Neural crest cell (in vitro differentiated cells): ENCODE measurements at places on chromosomes 16 and 17.

DNA sequence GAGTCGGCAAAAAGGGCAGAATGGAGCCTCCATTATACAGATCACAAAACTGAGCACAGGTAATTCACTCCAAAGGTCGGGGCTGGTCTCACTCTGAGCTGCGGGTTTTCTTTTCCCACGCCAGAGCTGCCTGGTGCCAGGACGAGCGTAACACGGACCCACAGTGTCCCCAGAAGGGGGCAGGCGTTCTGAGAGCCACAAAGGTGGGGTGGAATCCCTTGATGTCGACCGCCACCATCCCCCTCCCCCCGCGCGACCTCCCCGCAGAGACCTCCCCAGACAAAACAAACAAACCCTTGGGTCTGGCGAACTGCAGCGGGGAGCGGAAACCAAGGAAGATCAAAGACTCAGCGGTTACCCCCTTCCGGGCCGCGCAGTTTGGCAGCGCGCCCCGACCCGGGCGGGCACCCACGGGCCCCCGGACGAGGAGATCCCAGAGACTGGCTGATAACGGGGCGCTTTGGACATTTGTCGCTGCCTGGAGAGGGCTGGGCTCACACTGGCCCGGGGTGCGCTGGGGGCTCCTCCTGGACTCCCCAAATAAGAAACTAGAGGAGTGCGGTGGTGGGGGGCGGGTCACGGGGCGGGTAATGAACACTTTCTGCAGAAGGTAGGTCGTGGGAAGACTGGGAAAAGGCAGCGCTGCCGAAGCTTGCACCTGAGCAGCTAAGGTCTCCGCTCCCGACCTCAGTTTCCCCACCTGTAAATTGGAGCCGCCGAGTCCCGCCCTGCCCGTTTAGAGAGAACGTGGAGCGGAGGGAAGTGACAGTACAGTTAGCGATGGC is 664 bp upstream of the NKD1 start:
- DNase-seq = peak; percentile 45

- DNase-seq = no peak
Observed at GRCh38 chr17:78709119-78709681, 72.9 kb downstream of the CYTH1 start.

- DNase-seq = no peak
Observed at GRCh38 chr17:1813088-1813487, 16.6 kb downstream of the SMYD4 start.

DNA sequence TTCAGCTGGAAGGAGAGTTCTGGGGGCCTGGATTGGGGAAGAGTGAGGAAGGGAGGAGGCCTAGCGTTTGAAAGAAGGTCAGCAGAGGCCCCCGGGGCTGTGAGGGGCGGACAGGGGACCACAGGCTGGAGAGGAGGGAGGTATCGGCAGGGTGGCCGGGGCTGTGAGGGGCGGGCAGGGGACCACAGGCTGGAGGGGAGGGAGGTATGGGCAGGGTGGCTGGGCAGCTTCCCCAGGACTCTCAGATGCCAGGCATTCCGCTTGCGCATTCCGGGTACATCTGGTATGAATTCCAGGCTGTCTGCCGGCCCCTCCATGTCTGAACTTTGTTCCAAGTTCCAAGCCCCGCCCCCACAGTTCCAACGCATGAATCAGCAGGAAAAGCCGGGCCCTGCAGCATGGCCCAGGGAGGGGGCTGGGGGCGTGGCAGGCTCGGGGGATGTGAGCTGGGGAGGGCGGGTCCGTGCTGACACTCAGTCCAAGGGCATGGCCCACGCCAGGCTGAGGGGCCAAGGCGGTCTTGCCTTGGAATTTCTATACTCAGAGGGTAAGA is 4.3 kb upstream of the TLCD2 start:
- peak; percentile 86 for DNase-seq

DNA sequence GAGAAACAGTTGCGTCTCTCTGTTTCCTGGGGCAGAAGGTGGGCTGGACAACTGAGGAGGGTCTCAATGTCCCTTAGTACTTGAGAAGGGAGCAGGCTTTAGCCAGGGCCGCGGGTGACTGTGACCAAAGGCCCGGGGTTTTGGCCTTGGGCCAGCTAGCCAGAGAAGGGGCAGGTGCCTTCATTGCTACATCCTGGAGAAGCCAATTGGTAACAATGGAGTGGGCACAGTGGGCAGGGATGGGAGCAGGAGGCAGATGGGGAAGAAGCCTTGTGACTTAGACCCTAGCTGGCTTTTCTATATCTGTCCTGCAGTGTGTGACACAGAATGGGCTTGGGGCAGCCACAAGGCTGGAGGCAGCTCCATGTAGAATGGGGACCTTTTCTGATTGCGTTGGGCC is 46.0 kb downstream of the CLEC16A start:
- DNase-seq = no peak

DNA sequence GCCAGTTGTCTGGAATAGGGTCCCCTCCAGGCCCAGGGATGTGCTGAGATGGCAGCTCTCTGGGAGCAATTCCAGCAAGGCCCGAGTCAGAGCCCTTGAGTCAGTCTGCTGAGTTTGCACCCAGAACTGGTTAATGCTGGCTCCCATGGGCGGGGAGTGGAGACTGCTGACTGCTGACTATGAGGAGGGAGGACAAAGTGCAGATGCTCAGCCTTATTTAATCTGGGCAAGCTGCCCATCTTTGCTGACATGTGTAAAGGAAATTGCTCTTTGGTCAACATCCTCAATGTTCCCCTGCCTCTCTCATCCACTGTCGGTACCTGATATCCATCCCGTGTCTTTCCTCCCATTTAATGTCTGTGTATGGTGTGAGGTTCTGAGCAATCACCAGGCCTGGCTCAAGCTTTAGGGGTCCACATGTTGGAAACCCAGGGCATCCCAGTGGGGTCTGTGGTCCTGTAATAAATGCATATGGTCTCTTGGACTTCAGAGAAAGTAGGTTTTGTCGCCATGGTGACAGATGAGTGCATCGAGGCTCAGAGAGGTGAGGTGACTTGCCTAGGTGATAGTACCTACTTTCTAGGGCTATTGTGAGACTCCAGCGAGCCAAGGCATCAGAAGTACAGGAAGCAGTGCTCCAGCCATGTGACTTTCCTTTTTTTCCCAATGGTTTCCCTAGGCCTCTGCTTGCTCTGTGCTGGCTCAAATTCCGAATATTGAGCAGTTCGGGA is 20.0 kb upstream of the RNF135 start:
- no peak for DNase-seq

- no peak for DNase-seq
Observed at GRCh38 chr16:83345846-83346640, 461.7 kb upstream of the HSBP1 start.

DNA sequence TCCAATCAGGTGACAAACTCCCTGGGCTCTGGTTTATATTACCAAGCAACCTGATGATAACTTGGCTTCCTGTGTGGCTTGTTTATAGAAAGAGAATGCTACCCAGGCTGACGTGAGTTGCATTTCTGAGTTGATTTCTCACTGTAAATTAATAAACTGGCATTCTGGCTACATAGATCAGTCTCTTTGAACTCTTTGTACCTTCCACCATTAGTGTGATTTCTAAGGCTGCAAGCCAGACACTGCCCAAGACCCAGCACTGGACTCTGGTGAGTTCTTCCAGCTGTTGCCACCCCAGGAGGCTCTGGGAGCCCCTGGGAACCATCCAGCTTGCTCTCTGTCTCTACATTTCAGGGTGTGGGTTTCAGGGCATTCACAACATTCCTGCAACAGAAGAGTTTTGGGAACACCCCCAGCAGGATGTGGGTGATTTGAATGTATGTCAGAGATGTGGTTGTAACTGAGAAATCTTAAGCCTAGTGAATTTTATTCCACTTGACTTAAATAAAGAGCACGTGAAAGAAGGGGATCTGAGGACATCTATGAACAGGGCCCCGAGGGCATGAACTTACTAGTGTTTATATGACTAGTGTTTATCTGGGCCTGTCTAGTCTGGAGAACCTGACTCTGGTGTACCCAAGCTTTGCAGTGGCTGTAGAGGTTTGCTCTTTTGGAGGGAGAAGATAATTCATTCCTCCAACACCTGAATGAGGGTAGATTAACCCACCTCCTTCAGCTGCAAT is 30.3 kb upstream of the LRRC37A start:
- DNase-seq = no peak

DNA sequence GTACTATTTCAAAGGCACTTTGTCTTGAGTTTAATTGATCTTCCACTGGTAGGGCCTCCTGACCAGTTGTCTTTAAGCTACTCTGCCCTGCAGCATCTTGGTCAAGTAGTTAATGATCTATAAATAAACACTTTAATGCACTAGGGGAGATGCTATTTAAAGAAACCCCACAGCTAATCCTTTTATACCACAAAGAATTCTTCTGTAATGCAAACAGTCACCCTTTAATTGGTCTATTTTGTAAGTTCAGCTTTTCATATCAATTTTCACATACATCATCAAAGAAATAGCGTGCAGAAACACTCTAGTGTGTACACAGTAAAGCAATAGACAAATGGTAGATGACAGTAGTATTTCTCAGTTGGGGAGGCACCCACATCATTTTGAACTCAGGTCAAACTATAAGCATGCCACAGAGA is 70.3 kb downstream of the PMP22 start:
- DNase-seq = no peak

DNA sequence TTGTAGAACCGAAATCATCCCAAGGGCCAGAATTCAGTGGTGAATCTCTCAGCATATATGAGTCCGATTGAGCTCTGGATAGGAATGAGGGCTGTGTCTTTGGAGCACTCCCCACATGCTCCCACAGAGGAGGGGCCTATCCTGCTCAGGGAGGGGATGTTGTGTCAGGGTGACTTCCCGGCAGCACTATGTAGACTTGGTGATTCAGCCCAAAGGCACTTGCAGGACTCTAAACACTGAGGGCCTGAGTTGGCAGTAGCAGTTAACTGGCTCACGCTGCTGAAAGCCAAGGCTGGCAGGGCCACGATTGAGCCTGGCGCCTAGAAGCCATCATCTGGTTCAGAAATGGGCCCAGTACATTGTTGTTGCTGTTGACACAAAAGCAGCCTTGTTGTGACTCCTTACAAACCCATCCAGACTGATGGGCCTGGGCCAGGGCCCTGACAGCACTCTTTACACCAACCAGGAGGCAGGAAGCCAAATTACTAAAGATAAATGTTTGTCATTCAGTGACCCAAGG is 31.9 kb downstream of the NMT1 start:
- DNase-seq = no peak

DNA sequence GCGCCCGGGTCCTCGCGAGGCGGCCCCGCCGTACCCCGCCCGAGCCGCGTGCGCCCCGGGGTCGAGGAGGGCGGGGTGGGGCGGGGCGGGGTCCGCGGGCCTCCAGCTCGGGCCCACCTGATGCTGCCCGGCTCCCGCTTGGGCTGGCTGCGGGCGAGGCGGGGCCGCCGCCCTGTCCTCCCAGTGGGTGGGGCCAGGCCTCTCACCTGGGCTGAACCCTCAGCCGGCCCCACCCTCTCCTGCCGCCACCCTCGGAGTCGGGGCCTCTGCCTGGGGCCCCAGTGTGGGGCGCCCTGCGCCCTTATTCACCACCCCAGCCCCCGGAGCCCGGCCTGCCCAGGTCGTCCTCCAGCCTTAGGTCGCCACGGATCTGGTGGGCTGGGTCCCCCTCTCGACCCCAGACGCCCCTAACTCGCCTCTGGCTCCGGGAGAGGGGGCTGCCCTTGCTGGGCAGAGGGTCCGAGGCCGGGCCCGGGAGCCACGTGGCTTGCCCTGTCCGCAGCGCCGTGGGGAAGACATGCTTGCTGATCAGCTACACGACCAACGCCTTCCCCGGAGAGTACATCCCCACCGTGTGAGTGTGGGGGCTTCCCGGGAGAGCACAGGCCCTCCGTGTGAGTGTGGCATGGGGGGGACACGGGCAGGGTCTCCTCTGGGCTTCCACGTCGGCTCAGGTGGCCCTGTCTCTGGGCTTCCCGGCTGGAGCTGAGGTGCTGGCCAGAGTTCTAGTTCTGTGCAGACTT is 578 bp downstream of the RAC3 start:
- DNase-seq = no peak
